Omental fat pad (tissue), 4 donors: ENCODE measurements at places on chromosomes 16 and 17.

GRCh38 chr17:73112246-73112645 is 19.8 kb upstream of the SLC39A11 start:
- no peak for DNase-seq

GRCh38 chr17:79395066-79395465 is 215.8 kb downstream of the RBFOX3 start:
- DNase-seq: no peak

GRCh38 chr16:57642160-57643135 is 14.0 kb downstream of the ADGRG1 start:
- DNase-seq: no peak

DNA sequence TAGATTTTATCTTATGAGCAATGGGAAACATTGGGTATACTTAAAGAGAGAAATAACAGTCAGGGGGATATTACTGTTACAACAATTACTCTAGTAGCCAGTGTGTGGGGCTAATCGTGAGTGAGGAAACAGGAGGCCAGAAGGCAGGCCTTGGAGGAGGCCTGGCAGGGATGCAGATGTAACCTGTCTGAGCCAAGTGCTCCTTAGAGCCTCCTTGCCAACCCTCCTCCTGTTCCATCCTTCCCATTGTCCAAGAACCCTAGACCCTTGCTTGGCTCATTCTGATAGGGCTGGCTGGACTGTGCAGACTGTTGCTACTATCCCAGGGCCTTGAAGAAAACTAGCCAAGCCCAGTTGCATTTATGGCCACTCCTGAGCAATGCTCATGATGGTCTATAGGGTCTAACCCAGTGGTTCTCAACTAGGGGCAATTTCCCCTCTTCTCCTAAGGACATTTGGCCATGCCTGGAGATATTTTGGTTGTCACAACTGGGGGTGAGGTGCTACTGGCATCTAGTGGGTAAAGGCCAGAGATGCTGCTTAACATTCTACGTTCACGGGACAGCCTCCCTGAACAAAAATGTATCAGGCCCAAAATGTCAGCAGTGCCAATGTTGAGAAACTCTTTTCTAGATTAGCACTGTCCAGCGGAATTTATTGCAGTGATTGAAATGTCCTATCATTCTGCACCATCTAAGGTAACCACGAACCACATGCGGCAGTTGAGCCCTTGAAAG is 24.4 kb upstream of the WSCD1 start:
- DNase-seq: no peak

DNA sequence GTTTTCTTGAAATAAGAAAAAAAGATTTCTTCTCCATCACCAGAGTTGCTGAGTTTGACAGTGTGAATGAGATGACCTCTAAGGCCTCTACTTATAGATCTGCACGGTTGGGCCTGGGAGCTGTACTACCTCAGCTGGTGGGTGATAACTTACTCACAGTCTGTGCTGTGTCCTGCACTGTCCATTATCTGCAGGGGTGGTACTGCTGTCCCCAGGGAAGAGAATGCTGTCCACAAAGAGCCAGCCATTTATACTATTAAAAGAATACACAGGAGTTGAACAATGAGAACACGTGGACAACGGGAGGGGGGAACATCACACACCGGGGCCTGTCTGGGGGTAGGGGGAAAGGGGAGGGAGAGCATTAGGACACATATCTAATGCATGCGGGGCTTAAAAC is 655.3 kb downstream of the WWOX start:
- no peak for DNase-seq

GRCh38 chr16:17453364-17454038 is 17.3 kb downstream of the XYLT1 start:
- DNase-seq: no peak

DNA sequence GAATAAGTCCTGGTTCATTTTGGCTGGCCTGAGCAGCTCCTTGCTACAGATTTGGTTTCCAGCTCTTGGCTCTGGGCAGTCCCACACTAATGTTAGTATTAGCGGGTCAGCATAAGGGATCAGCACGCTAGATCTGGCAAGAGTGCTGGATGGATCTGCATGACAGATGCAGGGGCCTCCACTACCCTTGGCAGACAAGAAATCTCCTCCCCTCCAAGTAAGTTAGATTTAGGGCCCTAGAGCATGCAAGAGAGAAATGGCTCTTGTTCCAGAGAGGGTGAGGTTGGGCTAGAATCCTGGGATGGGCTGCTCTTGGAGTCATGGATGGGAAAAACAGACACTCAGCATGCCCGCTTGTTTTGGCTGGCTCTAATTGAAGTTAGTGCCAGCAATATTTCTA is 414.3 kb downstream of the RBFOX1 start:
- no peak for DNase-seq

DNA sequence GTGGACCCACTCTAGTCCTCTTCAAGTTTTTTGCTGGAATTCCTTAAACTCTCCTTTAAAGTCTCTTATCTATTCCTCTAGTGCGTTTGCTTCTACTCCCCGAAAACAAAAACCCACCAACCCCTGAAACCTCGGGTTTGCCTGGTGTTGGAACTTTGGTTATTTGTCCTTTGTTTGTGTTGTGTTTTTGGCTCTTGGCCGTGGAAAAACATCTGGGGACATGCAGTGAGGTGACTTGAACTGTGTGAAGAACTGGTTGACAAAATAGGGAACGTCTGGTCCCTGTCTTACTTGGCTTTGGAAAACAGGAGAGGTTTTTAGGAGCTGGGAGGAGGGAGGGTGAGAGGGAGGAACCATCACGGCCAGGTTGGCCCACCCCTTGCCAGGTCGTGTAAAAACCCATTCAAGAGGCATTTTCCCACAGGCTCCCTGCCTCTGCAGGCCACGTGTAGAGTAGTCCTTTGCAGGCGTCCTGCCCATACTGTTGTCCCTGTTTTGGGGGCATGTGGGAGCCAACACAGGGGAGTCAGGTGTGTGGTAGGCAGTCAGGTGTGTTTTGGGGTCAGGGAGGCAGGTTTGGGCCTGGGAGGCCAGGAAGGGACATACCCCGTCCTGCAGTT is 169.3 kb downstream of the RAB11FIP4 start:
- DNase-seq: no peak

GRCh38 chr17:37391146-37391545 is 15.4 kb downstream of the C17orf78 start:
- no peak for DNase-seq

DNA sequence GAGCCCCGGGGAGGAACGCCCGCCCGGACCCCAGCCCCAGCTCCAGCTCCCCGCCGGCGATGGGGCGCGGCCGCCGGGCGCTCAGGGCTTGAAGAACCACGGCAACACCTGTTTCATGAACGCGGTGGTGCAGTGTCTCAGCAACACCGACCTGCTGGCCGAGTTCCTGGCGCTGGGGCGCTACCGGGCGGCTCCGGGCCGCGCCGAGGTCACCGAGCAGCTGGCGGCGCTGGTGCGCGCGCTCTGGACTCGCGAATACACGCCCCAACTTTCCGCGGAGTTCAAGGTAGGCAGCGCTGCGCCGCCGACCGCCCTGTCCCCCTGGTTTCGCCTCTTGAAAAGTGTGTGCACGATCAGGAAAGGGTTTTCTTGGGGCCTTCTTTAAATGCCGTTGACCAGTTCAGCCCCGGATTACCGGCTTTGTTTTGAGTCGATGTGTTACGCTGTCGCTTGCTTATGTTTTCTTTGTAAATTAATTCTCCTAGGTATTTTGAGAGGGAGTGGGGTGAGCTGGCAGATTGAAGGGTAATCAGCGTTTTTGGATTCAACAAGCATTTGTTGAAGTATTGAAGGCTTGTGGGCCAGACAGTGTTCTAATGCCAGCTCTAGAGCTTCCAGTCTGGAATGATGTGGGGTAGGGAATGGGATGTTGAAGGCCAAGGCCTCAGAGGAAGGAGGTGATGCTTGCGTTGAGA is 681 bp downstream of the USP43 start:
- no peak for DNase-seq

DNA sequence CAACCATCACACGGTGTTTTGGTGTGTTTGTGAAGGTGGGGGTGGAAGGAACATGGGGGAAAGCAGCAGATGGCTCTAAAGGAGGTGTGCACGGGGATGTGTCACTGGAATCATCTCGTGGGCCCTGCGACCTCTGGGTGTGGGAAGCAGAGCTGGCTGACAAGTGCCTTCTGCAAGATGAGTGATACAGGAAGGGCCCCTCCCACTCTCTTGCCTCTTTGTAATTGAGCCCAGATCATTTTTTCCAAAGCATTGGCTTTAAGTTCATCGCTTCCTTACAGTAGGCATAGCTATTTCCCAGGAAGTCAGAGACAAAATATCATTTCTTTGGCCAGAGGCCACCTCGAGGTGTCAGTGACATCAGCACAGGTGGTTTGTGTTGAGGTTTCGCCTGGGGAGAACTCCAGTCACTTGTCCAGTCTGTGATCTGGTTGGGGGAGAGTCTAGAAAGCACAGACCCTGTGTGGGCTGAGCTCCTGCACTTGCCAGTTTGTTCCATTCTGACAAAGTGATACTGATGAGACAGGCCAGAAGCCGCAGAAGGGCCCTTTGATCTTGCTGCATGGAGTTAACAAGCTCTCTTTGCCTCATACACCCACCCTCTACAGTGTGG is 20.6 kb upstream of the SNTB2 start:
- DNase-seq: no peak

GRCh38 chr17:51814521-51814920 is 344.0 kb downstream of the CA10 start:
- DNase-seq: no peak

DNA sequence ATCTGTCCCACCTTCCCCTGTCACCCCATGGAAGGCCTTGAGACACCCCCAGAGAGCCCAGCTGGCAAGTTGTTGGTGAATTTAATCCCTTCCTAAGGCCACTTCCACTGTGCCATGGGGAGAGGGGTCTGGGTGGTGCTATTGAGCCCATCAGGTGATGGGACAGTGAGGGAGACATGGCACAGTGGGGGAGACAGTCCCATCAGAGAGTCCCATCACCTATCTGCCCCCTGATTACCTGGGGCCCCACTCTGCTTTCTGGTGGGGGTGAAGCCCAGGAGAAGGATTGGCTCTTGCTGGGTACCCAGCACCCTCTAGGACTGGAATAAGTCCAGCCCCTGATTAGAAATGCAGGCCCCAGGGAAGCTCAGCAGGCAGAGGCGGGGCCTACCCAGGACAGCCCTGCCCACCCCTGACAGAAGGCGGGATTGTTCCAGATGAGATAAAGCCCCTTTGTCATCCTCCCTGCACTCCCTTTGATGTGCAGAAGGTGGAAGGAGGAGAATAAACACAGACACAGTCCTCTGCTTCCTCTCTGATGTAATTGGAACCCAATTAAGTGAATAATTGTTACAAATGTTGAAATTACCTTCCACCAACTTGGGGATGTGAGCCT is 18.9 kb downstream of the TMEM132E start:
- no peak for DNase-seq

GRCh38 chr17:7136266-7136877 is 21.8 kb upstream of the ASGR2 start:
- DNase-seq: peak; percentile 94

GRCh38 chr17:27525316-27525715 is 69.1 kb downstream of the KSR1 start:
- no peak for DNase-seq

DNA sequence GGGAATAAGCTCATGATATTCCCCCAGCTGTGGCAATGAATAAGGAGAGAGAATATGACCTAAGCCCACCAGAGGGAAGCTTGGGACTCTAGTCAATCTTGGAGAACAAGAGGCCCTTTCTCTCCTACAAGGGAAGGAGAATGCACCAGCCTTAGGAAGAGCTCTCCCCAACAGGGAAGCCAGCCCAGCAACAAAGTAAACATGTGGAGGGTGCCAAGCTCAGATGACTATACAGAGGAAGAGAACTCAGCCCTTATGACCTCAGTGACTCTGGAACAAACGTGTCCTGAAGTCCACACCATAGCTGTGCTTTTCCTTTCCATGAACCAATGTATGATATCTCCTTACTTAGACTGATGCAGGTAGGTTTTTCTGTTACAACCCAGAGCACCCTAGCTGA is 219.7 kb downstream of the GSG1L start:
- DNase-seq: no peak

DNA sequence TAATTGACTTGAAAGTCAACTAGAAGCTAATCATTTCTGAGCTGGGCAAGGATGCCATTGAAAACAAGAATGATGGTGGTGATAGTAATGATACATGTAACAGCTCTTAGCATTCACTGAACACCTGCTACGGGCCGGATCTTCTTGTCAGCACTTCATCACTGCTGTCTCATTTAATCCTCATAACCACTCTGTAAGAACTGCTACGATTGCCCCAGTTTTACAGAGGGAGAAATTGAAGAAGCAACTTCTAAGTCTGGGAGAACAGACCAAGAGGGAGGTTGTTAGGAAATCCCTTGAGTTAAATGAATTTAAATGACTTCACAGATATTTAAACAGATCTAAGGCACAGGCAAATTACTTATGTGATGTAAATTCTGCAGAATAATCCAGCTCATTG is 7.0 kb upstream of the GAN start:
- no peak for DNase-seq

DNA sequence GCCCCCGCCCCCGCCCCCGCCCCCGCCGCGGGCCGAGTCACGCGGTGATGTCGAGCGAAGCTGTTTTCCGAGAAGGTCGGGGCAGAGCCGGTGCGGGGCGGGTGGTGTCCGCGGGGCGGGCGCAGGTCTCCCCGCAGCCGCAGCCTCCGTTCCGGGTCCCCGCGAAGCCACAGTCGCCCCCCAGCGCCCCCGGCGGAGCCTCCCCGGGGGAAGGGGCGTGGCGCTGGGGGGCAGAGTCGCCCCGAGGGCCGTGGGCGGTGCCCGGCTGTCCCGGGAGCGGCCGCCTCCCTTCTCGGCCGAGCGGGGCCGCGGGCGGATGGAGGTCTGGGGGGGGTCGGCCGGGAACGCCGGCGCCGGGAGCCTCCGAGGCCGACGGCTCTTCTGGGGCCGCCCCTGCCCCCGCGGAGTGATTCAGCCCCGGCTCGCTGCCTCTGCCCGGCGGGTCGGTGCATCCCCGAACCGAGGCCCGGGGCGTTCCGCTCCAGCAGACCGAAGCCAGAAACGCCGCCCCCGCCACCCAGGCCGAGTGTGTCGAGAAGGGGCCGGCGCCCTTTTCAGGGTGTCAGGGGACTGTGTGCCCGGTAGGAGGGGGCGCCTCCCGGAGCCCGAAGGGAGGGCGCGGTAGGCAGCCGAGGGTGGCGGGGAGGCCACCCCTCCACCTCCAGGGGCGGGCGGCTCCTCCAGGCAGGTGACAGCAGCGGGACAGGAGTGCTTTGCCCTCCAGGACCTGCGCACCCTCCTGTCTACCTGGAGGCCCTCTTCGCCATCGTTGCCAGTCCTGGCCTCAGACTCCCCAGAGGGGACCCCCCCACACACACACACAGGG is 1.7 kb downstream of the METRNL start:
- no peak for DNase-seq

GRCh38 chr17:28076144-28076543 is 33.7 kb downstream of the NLK start:
- DNase-seq: no peak

DNA sequence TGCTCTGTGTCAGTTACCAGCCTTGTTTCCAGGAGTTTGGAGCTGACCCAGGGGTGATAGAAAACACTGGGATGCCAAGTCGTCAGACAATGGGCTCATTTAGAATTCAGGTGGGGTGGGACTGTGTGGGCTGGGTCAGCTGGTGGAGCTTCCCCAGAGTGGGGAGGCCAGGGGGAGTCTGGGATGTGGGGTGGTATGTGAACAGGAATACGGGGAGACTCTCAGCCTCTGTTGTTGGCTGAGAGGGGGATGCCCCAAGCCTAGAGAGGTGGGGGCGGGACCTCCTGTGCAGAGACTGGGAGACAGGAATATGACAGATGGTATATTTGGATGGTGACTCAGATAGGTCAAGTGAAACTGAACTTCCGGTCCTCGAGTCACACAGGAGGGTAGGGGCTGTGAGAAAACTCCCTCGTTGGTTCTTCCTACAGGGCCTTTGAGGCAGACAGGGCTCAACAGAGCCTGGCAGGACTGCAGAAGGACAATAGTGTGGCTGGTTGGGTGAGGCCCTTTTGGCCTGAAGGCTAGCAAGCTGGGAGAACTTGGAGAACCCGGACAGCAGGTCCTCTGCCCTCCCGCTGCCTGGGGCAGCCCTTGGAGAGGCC is 23.7 kb downstream of the CDH1 start:
- DNase-seq: no peak
